Activated T-helper 1 cell treated with anti-CD3 and anti-CD28 coated beads, Interleukin-12 subunit alpha, Interleukin-12 subunit beta, Interleukin-2, Interleukin-4 antibody, amounts not matched to agents 30 ng/mL and 10 ng/mL and 1 ng/mL, durations not matched to agents 14 hours and 24 hours and 36 hours (primary cell): ENCODE measurements at places on chromosomes 7 and 10.

- no peak for DNase-seq
Measured at GRCh38 chr7:111756687-111757178, 194.4 kb upstream of the IMMP2L start.

DNA sequence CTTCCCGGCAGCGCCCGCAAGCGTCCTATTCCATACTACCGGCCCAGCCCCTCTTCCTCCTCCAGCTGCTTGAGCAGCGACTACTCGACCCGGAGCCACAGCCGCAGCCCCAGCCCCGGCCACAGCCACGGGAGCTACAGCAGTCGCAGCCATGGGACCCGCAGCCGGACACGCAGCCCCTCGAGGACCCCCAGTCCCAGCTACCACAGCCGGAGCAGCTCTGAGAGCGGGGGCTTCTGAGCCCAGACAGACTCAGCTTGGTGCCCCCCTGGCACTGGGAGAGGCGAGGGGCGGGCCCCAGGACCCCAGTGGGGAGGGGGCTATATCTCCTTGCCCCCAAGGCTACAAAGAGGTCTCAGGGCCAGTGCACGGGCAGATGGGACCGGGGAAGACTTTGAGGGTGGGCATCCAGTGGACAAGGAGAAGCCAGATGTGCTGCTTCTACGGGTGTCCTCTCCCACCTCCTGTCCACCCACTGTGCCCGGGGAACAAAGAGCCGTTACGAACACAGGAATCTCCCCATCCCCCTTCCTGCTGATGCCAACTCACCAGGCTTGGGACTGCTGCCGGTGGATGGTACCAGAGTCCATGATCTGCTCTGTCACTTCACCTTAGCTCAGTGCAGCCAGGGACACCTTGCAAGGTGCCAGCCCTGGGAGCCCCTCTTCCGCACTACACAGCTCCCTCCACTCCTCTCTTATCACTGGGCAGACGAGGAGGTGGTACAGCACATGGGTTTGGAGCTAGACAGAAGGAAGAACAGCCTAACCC lies 16.7 kb upstream of the HSPB1 start:
- DNase-seq, result no peak

- DNase-seq, result no peak
Measured at GRCh38 chr10:78847485-78847884, 221.3 kb upstream of the ZMIZ1 start.

DNA sequence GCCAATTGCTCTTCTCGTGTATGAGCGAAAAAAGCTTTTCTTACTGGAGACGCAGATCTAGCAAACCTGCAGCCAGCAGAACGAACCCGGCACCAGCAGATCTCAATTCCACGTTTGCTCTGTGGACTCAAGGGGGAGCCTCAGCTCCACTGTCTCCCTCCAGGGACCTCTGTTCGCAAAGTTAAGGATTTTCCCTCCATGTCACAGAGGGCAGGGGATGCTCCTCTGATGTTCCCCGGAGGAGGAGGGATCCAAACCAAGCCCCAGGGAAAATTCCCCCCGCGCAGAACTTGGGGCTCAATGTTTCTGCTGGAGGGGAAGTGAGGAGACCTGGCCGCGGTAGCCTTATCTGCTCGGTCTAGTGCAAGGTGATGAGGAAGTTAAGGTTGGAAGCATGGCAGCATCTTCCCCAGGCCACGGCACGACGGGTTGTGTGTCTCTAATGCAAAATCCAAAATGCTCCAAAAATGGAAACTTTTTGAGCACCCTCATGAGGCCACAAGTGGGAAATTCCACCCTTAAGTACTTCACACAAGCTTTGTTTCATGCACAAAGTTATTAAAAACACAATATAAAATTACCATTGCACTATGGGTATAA lies 9.0 kb downstream of the IQCE start:
- DNase-seq, result no peak

GRCh38 chr7:102047-102711 lies 90.2 kb upstream of the FAM20C start:
- no peak for DNase-seq

DNA sequence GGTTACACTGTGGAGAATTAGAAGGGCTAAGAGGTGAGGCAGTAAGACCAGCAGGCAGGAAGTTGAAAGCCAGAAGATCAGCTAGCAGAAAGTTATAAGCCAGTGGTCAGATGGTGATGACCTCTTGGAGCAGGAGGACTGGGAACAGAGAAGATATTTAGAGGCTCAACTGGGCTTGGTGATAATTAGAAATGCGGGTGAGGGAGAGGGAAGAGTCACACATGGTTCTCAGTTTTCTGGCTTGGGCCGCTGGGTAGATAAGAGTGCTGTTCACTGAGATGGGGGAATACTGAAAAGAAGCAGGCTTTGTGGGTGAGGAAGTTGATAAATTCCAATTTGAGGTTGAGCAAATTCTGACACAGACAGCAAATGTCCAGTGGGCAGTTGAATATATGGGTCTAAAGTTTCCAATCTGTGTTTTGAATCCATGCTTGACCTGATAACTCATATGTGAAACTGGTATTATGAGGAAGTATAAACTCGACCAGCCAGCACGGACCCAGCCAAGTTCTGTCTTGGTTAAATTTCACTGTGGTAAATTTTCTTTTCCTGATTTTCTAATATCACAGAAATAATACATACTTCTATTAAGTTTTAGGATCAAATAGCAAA lies 22.7 kb downstream of the LSMEM1 start:
- no peak for DNase-seq

GRCh38 chr7:38685851-38686250 lies 54.7 kb upstream of the AMPH start:
- DNase-seq, result no peak

DNA sequence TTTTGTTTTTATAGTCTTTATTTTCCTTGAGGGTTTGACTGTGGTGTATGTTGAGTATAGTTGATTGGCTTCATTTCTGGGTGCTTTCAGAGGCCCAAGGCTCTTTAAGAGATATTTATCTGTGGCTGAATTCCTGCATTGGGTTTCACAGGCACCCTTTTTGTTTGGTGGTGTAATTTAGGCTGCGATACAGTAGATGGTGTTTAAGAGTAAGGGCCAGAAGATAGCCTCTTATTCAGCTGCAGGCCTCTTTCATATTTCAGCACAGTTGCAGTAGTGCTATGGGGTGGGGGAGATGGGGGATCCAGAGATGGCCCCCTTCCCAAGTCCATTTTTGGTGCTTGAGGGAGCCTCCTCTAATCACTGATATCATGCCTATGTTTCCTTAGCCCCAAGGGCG lies 69.7 kb downstream of the MGAM2 start:
- DNase-seq, result no peak

DNA sequence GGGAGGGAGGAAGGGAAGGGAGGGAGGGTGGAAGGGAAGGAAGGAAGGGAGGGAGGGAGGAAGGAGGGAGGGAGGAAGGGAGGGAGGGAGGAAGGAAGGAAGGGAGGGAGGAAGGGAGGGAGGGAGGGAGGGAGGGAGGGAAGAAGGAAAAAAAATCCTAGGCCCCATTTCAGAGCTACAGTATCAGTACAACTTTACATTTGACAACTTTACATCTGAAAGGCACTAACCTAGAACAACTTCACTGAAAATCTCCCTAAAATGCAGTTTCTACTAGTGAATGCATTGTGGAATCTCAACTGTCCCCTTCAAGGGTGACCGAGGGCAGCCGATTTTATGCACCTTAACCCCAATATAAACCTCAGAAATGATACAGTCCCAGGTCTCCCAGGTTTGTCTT lies 259.8 kb upstream of the GALNT17 start:
- DNase-seq, result no peak

- no peak for DNase-seq
Measured at GRCh38 chr10:112524641-112525040, 77.6 kb downstream of the VTI1A start.

DNA sequence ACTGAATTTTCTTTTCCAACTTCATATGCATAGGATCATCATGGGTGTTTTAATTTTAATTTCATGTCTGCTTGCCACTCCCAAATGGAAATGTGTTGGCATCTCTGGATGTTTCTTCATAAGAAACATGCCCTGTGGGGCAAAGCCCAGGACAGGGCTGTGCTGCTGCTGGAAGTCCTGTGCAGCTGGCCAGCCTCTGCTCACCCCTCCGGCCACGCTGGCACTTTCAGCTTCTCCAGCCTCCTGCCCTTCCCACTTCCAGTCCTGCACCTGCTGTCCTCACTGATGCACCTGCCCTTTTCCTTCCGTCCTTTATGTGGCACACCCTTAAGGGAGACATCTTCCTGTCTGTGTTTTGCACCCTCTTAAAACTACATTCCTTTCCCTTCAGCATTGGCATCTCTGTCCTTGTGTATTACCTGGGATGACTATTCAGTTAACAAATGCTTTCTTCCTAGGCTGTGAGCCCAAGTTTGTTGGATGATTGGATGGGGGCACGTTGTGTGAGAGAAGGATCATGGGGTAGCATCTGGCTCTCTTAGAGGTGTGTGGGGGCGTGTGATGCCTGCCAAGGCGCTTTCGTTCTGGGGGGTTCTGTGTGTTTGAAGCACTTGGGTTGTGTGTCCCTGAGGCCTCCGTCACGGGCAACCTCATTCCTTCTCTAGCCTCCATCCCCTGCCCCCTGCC lies 56.8 kb downstream of the TCF7L2 start:
- DNase-seq, result no peak

- DNase-seq, result no peak
Measured at GRCh38 chr7:111992601-111993000, 213.6 kb downstream of the DOCK4 start.

DNA sequence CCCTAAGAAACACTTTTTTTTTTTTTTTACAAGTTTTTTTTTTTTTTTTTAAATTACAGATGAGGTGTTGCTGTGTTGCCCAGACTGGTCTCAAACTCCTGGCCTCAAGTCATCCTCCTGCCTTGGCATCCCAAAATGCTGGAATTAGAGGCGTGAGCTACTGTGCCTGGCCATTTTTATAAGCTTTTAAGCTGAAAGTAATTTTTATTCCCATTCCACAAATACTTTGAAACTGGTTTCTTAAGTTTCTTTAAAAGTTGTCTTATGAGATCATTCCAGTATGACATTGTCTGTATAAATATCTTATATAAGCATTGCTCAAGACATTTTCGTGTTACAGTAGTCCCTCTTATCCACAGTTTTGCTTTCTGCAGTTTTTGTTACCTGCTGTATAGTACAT lies 61.4 kb upstream of the CYP26C1 start:
- DNase-seq, result no peak

- DNase-seq, result no peak
Measured at GRCh38 chr7:22765609-22766008, 38.6 kb downstream of the IL6 start.

- DNase-seq, result no peak
Measured at GRCh38 chr7:157977306-157977705, 610.3 kb downstream of the PTPRN2 start.

GRCh38 chr7:142500366-142500765 lies 242.5 kb upstream of the PRSS58 start:
- no peak for DNase-seq

GRCh38 chr7:141356161-141356560 lies 195.0 kb upstream of the AGK start:
- DNase-seq, result no peak

DNA sequence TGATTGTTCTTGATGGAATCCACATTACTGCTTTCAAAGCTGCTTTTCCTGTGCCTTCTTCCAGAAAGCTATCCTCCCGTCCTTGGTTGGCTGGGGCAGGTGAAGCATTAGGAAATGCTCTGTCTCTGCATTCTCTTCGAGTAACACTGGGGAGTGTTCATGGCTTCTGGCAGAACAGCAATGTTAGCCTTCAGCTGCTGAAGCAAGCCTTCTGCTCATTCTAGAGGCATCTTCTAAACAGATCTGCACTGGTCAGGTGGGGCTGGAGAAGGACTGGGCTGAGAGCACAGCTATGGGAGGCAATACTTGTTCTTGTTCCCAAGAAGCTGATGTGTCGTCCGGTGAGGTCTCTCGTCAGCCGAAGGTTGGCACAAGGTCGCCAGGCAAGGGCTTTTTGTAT lies 80.6 kb downstream of the MGMT start:
- no peak for DNase-seq

DNA sequence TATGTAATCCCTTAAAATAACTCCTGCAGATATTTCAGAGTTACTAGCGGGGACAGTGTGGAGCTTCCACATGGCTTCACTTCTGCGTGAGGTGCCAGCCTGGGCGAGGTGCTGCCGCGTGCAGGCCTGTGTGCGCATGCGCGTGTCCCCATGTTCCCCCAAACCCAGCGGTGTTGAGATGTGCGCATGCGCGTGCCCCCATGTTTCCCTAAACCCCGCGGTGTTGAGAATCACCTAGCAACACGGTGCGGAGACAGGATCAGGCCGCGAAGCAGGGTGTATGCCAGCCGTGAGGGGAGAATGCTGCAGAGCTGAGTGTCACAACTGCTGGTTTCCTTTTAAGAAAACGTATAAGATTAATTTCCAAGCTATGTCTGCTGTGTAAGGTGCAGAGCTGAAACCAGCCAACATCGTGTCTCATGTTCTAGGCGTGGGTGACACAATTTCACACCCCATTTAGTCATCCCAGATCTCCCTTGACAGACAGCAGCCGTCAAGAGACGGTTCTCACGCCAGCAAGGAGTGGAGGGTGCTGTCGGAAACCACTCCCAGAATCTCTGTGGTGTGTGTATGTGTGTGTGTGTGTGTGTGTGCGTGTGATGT lies 71.9 kb upstream of the ADARB2 start:
- no peak for DNase-seq

DNA sequence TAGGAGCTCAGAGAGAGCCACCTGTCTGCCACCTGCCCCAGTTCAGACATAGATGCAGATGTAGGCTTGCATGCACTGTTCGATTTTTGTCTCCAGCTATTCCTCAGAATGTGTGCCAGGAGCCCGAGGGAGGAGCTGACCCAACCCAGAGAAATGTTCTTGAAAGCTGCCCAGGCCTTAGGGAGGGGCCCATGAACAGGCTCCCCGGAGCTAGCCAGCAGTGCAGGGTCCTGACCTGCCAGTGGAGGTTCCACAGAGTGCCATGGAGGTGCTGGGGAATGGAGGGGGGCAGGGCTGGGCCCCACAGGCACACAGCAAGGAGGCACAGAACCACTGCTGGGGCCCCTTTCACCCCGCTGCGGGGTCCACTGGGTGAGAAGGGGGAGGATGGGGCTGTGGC lies 29.6 kb upstream of the SFRP5 start:
- DNase-seq, result no peak

GRCh38 chr10:128048819-128049210 lies 77.4 kb downstream of the MKI67 start:
- DNase-seq, result no peak

GRCh38 chr10:105974803-105975456 lies 1189.6 kb downstream of the SORCS1 start:
- DNase-seq, result no peak

GRCh38 chr7:36002900-36003299 lies 150.2 kb upstream of the EEPD1 start:
- DNase-seq, result no peak

GRCh38 chr10:133110133-133110532 lies 22.4 kb downstream of the ADGRA1 start:
- DNase-seq, result no peak

GRCh38 chr10:18264466-18265050 lies 124.3 kb downstream of the CACNB2 start:
- DNase-seq, result no peak

GRCh38 chr7:129053938-129054437 lies 923 bp downstream of the TNPO3 start:
- DNase-seq, result no peak

- no peak for DNase-seq
Measured at GRCh38 chr7:21430575-21430954, 2.7 kb downstream of the SP4 start.

GRCh38 chr7:36741866-36742265 lies 17.6 kb upstream of the AOAH start:
- no peak for DNase-seq
